ENCODE measurements at places on chromosomes 1 and 21.

DNA sequence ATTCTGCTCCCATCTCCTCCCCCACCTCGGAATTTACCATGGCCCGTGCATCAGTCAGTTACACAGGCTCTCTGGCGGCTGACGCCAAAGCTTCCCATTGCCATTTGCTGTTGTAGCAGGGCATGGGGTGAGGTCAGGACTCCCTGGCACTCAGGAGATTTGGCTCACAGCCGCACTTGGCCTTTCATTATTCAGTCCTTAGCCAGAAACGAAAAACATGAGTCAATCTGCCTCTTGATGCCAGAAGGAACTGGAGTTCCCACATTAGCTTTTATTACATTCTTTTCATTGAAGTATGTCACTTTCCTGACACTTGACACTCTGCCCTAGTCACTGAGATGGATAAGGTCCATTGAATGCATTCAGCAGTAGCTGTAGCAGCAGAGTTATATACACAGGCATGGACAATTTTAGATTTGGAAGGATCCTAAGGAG is 260.6 kb downstream of the CACNA1E start:
- no peak for DNase-seq

DNA sequence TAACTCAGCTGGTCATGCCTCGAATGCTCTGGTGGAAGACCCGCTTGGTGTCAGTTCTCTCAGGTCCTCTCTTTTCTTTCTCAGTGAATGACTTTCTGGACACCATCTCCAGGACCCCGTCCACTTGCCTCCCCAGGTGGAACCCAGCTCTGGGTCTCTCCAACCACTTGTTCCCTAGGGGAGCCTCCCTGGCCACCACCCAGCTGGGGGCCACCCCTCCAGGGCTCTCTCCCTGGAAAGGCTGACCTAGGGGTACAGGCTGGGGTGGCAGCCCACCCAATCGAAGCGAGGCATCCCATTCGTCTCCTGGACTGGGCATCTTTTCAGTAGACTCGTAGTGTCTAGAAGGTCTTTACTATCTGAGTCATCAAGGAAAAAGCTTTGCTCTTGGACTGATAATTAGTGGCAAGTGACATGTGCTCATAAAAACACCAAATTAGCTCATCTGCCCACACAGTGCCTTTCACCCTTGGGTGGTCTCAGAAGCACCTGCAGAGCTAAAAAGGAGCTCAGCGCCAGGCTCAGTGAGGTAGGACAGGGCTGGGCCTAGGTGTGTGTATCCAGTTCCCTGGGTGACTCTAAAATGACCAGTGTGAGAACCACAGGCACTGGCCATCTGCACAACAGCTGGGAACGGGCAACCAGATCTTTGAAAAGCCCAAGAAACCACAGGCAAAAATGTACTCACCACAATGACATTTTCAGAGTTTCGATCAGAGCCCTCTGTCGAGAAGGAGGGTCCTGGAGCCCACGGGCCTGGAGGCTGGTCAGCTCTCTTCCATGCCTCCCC is 2.4 kb upstream of the PDXK start:
- no peak for DNase-seq

- no peak for DNase-seq
Observed at GRCh38 chr1:153698923-153699714, 20.6 kb downstream of the NPR1 start.

- DNase-seq = no peak
Observed at GRCh38 chr1:62572476-62572875, 24.8 kb upstream of the ANGPTL3 start.

DNA sequence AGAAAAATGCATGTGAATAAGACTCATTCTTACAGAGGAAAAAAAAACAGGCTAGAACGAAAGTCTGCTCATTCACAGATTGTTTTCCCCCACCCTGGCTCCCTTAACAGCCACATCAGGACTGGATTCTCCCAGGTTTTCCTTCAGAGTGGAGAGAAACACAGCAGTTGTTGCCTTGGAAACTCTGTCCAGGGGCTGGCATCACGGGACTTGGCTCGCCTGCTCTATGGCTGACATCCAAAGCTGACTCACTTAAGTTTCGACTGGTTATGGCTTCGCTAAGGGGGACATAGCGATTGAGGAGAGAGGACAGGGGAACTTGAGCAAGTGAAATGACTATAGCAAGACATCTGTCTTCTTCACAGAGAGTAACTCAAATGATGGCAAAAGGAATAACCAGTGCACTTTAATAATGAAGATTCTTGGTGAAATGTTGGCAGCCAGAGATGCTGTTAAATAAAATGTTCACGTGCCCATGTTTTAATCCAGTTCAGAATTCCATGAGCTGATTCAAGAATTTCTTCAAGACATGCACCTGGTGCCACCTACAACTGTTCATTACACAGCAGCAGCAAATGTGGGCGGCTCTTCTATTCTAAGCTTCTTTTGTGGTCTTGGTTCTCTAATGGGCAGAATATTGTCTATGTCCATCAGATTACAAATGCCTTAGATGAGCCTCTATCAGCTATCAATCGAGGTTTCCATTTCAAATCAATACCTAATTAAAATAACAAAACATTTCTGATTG is 21.8 kb downstream of the MIS18A start:
- DNase-seq = peak; percentile 92

- DNase-seq = no peak
Observed at GRCh38 chr1:92481599-92481925, 5.2 kb downstream of the GFI1 start.

Data from NCI-H1105 (cell line).